ENCODE measurements at places on chromosomes 13 and 19. TPM values are rescaled to one million over a fixed set of nuclear protein-coding genes. Genes with fewer than 3 reads are reported as not detected.

Gene RPS15
- 714 TPM for total RNA-seq

Gene TRIM28
- 150 TPM for total RNA-seq

Gene ZNF728
- 3.2 TPM for total RNA-seq

Gene PPP1R13L
- total RNA-seq, result 123 TPM

Gene FBXW9
- 2.3 TPM for total RNA-seq

Gene TNNT1
- 13.7 TPM for total RNA-seq

Gene ZNF536
- 1.2 TPM for total RNA-seq

Gene LRRC63
- total RNA-seq, result 0.15 TPM

Gene CLDN10
- not detected for total RNA-seq

Gene ZNF841
- total RNA-seq, result 12.1 TPM

Gene OVOL3
- not detected for total RNA-seq

Gene ZNF845
- total RNA-seq, result 4.6 TPM

Gene NRTN
- 28.7 TPM for total RNA-seq

Gene GPR12
- 0.08 TPM for total RNA-seq

Gene IRS2
- 29.6 TPM for total RNA-seq

Gene CYP4F8
- total RNA-seq, result not detected

Gene ZNF682
- 3.7 TPM for total RNA-seq

Gene PDE4C
- total RNA-seq, result not detected

Gene KIR2DL4
- total RNA-seq, result not detected

Gene ZNF541
- total RNA-seq, result 0.13 TPM

Gene GPATCH1
- 6.1 TPM for total RNA-seq

Gene WDR87
- total RNA-seq, result not detected

Gene PLIN4
- 357 TPM for total RNA-seq

Gene FDX2
- total RNA-seq, result 18.2 TPM

Gene GSX1
- not detected for total RNA-seq

Gene PCSK4
- 0.89 TPM for total RNA-seq

Gene CLEC17A
- not detected for total RNA-seq

Gene CRX
- not detected for total RNA-seq

Gene PSG3
- total RNA-seq, result not detected

Gene RAD23A
- 113 TPM for total RNA-seq

Gene IL17D
- 3.2 TPM for total RNA-seq

Gene CYP2A6
- total RNA-seq, result not detected

Gene PEG3
- total RNA-seq, result 10.7 TPM

Gene IL4I1
- total RNA-seq, result 0.38 TPM

Gene ATP12A
- total RNA-seq, result not detected

Gene ZNF708
- total RNA-seq, result 5.7 TPM

Gene PLPP2
- 0.76 TPM for total RNA-seq

Gene U2AF2
- total RNA-seq, result 87.5 TPM

Gene PTGIR
- 5.5 TPM for total RNA-seq

Gene F7
- total RNA-seq, result 0.16 TPM

Gene PLIN5
- 47.8 TPM for total RNA-seq

Gene SMIM17
- not detected for total RNA-seq

Gene ERVK3-1
- total RNA-seq, result 19.9 TPM

Gene CLEC4M
- total RNA-seq, result not detected

Gene CDX2
- total RNA-seq, result not detected

Gene KIR3DL1
- not detected for total RNA-seq

Gene ZNF99
- 0.15 TPM for total RNA-seq

All from left cardiac atrium (tissue), 4 donors.